Stimulated activated CD4-positive, alpha-beta T cell treated with anti-CD3 and anti-CD28 coated beads, Interleukin-4, amount 100 ng/mL, for 1 hour (primary cell): ENCODE measurements at places on chromosomes 3 and 15.
A peak's percentile ranks its signal among the peaks of the same experiment; 100 is the strongest.

- DNase-seq = no peak
These were observed 51.4 kb downstream of the RYK start for GRCh38 chr3:134199240-134199639.

- peak; percentile 2 for DNase-seq
These were observed 17.5 kb upstream of the GASK1A start for GRCh38 chr3:42961633-42962032.

- DNase-seq = no peak
These were observed 61.6 kb downstream of the GJD2 start for GRCh38 chr15:34693053-34693744.

DNA sequence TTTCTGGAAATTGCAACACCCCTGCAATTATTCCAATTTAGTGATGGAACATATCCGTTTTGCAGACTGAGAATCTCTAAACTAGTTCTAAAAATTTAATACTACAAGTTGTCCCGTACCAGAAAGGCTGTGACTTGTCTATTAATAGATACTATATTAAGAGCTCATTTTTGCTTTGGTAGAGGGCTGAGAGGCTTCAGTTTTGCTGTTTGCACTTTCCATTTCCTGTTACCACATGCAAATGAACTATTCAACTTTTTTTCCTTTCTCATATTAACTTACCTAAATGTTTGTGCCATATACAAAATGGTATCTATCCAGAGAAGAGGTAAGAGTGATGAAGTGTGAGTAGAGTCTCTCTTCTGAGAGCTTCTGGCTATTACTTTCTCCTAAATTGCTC lies 101.5 kb upstream of the CRBN start:
- DNase-seq = no peak
